Mucosa of descending colon (tissue), 3 donors: ENCODE measurements at places on chromosomes 7 and 10.

DNA sequence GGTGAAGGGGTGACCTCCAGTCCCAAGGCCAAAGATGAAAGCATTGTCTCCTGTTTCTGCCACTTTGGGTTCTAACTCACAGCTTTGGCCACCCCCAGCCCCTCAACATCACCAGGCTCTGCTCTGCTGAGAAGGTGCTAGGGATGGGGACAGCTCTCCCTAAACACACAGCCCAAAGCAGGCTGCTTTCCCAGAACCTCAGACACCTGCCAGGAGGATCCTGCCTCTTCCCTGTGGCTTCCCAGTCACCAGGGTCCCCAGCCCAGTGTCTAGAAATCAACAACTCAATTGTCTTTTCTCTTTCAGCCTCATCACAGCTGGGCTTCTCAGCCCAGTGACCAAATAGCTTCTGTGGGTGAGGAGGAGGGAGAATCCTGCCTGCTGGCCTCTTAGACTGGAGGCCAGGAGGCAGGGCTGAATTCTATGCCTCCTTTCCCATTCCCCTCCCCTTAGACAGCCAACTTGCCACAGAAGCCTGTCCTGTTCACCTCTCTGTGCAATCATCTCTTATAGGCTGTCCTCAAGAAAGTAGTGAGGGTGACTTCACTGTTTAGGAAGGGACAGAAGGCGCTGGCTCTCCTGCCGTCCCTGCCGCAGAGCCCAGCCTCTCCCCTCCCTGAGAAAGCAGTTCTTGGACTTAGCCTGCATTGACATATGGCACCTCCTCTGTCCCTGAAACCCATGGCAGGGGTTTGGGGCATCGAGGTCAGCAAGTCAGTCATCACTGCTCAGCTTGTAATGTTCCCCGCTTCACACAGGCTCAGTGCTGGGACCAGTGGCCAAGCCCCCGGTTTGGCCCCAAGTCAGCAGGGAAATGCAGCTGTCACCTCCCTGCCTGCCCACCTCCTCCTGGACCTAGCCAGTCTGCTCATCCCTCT lies 3.7 kb downstream of the FGF8 start:
- DNase-seq, result no peak

GRCh38 chr7:38190011-38190410 lies 12.0 kb downstream of the STARD3NL start:
- no peak for DNase-seq

DNA sequence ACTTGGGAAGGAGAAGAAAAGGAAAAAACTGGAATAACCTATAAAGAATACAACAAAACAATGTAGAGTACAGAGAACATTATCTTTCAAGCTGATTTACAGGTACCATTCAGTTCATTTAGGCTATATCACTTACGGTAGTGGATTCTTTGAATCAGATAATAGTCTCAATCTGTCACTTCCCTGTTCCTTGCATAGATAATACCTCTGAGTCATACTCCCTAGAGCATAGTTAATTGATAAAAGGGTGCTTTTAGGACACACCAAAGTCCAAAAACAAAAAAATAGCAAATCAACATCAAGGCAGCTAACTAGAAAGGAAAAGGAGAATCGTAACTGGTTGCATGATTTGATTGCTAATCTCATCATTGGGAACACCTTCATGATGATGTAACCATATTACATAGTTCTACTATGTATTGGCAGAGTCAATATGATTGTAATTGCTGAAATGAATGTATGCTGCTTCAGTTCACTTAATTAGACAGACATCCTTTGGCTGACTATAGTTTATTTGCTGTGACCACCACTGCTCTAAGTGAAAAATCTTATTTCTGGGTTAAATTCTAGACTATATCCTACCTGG lies 844.4 kb downstream of the GATA3 start:
- no peak for DNase-seq

GRCh38 chr10:104337985-104338735 lies at the start of gene ITPRIP:
ITPRIP (minus strand) TSS chr10:104338465; CDS start chr10:104316051, 22,414 bp downstream.
- DNase-seq, result peak; percentile 88

DNA sequence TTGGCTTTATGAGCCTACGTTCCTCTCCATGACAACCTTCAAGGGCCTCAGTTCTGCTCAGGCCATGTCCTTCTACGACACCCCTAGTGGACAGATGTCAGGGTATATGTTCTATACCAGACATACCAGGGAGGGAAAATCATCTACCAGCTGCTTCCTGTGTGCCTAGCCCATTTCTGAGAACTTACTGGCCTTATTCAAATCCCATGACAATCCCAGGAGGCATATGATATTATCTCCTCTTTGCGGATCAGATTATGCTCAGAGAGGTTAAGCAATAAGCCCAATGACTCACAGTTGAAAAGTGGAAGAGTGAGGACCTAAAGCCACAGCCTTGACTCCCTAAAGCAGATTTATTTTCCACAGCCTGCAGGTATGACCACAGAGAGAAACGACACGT lies 139.3 kb downstream of the GLI3 start:
- DNase-seq, result no peak

DNA sequence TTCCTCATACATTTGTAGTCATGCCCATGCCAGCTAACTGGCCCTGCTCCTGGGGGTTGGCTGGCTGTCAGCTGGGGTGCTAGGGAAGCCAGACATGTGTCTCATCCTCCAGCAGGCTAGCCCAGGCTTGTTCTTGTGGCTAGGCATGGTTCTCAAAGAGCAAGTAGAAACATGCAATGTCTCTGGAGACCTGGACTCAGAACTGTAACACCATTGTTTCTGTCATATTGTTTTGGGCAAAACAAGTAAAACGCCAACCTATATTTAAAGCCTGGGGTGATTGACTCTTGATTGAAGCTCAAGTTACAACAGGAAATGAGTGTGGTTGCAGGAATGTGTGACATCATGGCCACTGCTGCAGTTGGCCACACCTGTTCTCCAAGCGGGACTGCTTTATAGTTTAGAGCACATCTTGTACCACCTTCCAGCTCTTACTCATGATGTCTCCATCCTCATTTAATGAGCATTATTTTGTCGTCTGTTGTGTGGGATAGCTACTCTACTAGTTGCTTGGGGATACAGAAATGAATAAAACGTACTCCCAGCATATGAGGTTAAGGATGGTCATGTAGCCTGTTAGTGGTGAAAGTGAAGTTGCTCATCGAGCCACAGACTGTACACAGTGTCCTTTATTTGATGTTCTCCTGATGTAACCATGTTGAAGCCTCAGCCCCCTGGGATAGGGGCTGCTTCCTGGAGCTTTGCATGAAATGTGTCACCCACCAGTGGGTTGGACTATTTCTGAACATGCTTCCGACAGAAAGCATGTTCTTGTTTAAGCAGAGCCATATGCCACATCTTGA lies 168.4 kb downstream of the SORCS3 start:
- DNase-seq, result no peak

DNA sequence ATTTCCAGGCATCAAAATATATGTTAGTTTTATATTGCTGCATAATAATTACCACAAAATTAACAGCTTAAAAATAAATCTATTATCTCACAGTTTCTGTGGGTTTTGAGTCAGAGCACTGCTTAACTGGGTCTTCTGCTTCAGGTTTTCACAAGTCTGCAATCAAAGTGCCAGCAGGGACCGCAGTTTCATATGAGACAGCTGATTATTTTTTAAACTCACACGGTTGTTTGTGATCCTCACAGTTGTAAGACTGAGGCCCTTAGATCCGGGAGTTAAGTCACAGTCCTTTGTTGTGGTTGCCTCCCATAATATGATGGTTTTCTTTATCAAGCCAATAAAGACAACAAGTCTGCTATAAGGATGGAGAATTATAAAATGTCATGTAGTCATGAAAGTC lies 146.0 kb upstream of the ZWINT start:
- no peak for DNase-seq

DNA sequence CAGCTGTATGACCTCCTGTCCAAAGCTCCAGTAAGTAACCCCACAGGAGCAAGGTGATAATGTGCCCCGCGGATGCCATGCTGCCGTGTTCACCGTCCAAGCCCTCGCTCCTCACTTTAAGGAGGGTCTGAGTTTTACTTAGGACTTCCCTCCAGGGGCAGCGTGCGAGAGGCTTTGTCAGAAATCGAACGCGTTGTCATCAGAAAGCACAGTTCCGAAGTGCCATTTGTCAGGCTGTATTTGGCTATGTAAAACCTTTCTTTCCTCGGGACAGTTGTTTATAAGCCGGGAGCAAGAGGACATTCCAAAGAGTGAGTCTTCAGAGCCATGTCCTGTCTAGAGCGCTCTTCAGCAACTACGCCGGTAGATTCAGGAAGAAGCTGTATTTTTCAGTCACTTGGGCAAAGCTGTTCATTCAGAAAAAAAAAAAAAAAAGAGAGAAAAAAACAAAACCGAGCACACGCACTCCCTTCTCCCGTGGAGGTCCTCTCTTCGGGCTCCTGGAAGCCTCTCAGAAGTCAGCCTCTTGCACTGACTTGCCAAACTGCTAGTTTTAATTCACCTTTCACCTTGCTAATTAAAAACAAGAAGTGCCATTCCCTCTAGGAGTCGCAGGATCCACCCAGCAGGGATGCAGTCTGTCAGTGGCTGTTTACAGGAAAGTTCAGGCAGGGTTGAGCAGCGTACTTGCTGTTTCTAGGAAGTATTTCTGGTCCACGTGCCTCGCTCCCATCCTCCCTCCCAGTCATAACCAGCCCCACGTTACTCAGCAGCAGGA lies at the start of gene SEMA3E:
Gene SEMA3E (minus strand): TSS at position 676 of the 778 bp plus-strand sequence.
- DNase-seq, result peak; percentile 13

GRCh38 chr7:2048006-2048405 lies 184.7 kb downstream of the MAD1L1 start:
- peak; percentile 12 for DNase-seq

GRCh38 chr10:7153750-7154149 lies 257.1 kb downstream of the SFMBT2 start:
- no peak for DNase-seq

- DNase-seq, result no peak
These were observed 68.9 kb upstream of the LEP start for GRCh38 chr7:128172151-128172550.

- no peak for DNase-seq
These were observed 11.0 kb upstream of the PPIF start for GRCh38 chr10:79336276-79336675.

- no peak for DNase-seq
These were observed 61.2 kb downstream of the LRGUK start for GRCh38 chr7:134188311-134188710.

DNA sequence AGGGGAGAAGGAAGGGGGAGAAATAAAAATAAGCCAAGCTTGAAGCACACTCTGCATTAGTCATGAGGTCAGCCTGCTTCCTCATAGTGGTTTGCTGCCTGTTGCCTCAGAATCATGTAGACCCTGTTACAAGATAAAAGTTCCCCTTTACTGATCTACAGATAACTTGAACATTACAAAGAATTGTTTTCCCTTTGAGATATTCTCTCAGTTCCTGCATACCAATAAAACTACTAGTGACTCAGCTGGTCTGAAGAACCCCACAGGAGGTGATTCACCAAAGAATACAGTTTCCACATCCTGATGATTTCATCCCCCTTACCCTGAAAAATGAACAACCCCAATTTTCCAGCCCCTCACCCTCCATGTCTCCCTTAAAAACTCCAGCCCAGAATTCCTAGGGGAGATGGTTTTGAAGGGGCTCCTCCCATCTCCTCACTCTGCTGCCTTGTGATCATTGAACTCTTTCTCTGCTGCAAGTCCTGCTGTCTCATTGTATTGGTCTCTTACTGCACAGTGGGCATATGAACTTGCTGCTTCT lies 31.5 kb upstream of the NRP1 start:
- DNase-seq, result peak; percentile 6

DNA sequence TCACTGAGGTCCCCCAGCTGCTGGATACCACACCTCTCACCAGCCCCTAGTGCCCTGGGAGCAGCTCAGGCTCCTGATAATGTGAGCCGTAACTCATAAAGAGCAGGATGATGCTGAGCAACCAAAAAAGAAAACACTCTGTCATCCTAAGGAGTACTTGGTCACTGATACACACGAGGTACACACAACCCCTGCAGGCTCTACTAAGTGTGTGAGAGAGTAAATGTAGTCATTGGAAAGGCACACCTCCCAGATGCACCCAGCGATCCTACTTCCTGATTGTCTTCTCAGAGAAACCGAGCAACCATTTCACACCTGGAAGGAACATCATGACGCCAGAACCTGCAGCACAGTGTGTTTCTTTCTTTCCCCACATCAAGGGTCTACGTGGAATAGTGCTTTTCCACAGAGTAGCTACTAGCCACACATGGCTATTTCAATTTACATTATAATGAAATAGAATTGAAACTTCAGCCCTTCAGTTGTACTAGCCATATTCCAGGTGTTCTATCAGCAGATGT lies 34.2 kb downstream of the FIGNL1 start:
- no peak for DNase-seq

GRCh38 chr10:42883993-42884983 lies 101.7 kb downstream of the BMS1 start:
- DNase-seq, result no peak

DNA sequence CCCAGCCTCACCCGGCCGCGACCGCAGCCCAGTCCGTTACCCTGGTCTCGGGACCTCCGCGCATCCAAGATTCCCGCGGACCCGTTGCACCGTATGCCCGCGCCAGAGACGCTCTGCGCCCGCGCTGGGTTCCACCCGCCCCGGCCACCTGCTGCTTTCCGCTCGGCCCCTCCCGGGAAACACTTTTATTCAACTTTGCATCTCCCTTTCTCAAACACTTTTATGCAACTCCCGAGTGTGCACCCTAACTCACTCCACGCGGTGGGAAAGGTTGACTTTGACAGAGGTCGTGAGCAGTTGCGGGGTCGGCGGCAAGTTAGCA lies at the start of gene ODAD2:
Gene ODAD2 (minus strand): TSS at position 126 of the 322 bp plus-strand sequence. CDS start 3,937 bp downstream, outside the sequence.
- no peak for DNase-seq
